ENCODE measurements at places on chromosomes 7 and 10.

- no peak for DNase-seq
These were observed 129.1 kb upstream of the ITGB1 start for GRCh38 chr10:33087152-33087551.

GRCh38 chr10:14022954-14023672 is 307.6 kb downstream of the FRMD4A start:
- no peak for DNase-seq

GRCh38 chr10:131729361-131729760 is 171.4 kb upstream of the PPP2R2D start:
- no peak for DNase-seq

- DNase-seq: peak; percentile 68
These were observed 8.9 kb downstream of the ANXA11 start for GRCh38 chr10:80196270-80196949.

- no peak for DNase-seq
These were observed 36.0 kb upstream of the FRMD4A start for GRCh38 chr10:14366760-14367159.

DNA sequence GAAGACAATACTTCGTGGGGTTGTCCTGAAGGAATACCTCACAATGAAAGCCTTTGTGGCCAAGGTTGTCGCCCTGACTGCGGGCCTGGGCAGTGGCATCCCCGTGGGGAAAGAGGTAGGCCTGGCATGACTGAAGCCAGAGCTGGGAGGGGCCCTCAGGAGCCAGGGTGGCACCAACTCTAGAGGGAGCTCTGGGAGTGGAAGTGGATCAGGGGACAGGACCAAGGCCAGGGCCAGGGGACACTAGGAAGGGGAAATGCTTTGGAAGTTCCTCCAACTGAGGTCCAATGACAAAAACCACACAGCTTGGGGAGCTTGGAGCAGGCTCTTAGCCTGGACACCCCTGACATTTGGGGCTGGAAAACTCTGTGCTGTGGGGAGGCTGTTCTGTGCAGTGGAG is 5.8 kb downstream of the CLCN1 start:
- DNase-seq: no peak

DNA sequence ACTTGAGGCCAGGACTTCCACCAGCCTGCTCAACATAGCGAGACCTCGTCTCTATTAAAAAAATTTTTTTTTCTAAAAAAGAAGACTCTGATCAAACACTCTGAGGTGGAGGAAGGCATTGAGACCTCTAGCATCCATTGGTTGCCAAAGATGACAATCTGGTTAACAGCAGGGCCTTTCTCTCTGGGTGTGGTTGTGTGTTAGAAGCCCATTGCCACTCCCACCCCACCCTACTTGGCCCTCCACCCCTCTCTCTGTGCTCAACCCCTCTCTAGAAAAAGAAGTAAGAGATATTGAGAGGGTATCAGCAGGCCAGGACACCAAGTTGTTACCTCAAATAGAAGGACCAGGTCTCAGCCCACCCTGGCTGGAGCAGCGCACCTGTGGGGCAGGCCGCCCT is 57.4 kb upstream of the MXI1 start:
- DNase-seq: no peak

GRCh38 chr7:78326189-78326588 is 527.6 kb downstream of the PHTF2 start:
- DNase-seq: no peak

GRCh38 chr10:36097696-36098095 is 455.6 kb upstream of the FZD8 start:
- no peak for DNase-seq

DNA sequence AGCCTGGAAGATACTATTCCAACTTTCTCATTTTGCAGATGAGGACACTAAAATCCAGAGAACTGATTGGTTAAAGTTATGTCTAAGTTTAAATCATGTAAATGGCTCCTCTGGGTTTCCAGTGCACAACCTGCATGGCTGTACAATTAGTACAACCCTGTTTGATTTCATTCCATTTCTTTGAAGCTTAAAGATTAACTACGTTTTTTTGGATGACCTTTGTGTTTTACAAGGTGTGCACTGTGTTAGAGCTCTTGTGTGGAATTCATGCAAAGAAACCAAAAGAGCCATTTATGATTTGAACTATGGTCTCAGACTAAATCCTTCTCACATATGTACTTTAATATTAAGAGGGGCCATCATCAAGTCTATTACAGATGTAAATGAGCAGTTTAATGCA is 149.5 kb downstream of the TMEM168 start:
- no peak for DNase-seq

DNA sequence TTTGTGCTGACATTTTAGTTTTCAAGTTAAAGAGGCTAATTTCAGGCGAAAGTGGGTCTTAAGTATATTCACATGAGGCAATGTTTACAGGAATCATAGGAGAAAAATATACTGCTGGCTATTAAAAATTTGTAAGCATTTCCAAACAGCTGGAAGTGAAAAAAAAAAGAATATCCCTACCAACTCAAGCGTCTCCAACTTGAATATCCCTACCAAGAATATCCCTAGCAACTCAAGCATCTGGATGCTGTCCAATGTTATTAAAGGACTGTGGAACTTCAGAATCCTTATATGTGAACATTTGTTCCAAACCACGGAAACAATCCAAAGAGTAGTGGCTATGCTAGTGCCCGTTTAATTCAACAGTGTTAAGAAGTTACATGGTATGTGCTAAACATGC is 1303.0 kb downstream of the GATA3 start:
- DNase-seq: no peak

GRCh38 chr10:101611096-101611905 is 23.2 kb downstream of the DPCD start:
- no peak for DNase-seq

GRCh38 chr7:88758381-88759229 is 895 bp upstream of the ZNF804B start:
- DNase-seq: peak; percentile 45

DNA sequence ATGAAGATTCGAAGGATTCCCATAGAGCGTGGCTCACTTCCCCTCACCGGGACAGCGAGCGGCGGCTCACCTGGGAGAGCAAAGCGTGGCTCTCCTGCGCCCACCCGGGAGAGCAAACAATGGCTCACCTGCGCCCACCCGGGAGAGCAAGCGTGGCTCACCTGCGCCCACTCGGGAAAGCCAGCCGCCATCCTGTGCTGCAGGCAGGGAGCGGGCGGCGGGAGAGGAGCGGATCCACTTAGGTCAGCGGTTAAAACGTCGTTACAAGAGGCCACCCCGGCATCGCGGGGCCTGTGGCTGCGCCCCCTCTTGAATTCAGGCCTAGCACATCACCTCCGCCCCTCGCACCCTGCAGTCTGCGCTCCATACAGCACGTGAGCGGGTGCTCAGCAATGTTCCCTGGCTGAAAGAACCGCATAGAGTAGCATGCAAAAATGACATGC is 461 bp upstream of the FIGNL1 start:
- peak; percentile 30 for DNase-seq

DNA sequence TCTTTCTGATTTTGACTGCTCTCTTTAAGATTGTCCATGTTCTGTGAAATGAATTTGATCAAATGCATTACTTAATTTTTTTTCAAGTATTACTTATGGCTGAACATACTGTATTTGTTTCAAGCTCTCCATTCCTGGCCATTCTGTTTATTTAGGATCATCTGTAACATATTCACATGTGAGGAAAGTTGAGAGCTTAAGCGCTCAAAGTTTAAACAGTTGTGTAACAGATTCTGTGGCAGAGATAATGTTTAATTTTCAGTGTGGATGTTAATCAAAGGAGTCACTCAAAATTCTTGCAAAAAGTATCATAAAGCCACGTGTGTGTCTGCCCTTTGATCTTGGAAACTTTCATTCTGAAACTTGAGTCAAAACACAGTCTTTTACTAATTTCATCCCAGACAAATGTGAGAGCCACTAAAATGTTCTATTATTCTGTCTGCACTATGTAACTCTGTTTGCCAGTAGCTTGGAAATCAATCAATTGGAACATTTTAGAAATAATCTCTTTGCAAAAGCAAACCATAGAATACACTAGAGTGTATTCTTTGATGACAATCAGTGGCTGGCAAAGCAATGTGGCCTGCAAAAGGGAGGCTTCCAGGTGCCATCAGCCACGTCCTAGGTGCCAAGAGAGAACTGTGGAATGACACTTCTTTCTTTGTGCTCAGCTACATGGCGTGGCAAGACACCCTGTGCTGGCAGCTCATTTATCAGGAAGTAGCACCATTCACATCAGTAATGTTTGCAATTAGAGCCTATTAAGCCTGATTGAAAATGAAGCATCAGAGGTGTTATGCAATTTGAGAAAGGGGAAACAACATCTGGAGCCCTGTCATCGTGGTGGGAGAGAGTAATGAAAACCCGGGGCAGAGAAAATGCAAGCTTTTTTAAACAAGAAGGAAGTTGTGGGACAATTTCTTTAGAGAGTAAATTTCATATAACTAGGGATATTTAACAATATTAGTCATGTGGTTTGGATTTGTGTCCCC is 40.9 kb downstream of the ARL5B start:
- DNase-seq: no peak

GRCh38 chr10:26507441-26507840 is 69.3 kb downstream of the APBB1IP start:
- no peak for DNase-seq

- no peak for DNase-seq
These were observed 273.8 kb downstream of the AUTS2 start for GRCh38 chr7:69871886-69872569.

DNA sequence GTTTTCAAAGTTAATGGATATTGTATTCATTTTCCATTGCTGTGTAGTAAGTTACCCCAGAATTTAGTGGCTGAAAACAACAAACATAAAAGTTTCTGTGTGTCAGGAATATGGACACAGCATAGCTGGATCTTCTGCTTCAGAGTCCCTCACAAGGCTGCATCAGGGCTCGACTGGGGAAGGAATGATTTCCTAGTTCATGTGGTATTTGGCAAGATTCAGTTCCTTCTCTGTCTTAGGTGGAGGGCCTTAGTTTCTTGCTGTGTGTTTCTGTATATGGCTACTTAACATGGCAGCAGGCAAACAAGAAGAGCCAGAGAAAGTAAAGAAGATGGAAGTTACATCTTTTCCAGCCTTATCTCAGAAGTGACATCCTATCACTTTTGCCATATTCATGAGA is 51.1 kb downstream of the TPST1 start:
- no peak for DNase-seq

GRCh38 chr7:110922906-110923305 is 168.0 kb upstream of the LRRN3 start:
- DNase-seq: no peak

DNA sequence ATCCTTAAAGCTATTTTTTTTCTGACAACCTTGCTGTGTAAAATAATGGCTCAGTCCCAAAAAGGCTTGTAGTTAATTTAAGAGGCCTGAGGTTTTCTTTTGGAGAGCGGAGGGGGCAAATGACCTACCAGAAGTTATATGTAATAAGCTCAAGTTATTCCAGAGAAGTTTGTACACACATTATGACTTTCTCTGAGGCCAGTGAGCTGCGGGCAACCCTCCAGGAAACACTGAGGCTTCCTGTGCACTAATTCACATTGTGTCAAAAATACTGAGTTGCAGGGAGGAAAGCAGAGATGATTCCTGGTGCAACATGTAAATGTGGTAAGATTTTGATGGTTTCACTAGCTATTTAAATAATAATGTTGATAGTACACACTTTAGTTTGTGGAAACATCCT is 188.6 kb downstream of the DIP2C start:
- no peak for DNase-seq

DNA sequence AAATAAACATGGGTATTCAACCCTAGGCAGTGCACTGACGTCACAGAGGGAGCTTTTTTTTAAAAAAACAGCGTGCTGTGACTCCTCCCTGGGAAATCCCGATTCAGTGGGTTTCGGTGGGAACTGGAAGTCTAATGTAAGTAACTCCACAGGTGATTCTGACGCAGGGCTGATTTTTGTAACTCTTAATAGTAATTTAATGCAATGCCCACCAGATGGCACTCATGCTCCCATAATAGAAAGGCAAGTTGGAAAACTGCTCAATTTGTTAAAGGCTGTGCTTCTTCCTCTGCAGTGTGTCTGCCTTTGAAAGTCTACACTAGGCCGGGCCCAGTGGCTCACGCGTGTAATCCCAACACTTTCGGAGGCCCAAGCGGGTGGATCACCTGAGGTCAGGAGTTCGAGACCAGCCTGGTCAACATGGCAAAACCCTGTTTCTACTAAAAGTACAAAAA is 10.9 kb upstream of the RSU1 start:
- peak; percentile 29 for DNase-seq

GRCh38 chr7:56287429-56288138 is 171.4 kb upstream of the NUPR2 start:
- no peak for DNase-seq

GRCh38 chr7:155399577-155399976 is 58.4 kb upstream of the EN2 start:
- no peak for DNase-seq

DNA sequence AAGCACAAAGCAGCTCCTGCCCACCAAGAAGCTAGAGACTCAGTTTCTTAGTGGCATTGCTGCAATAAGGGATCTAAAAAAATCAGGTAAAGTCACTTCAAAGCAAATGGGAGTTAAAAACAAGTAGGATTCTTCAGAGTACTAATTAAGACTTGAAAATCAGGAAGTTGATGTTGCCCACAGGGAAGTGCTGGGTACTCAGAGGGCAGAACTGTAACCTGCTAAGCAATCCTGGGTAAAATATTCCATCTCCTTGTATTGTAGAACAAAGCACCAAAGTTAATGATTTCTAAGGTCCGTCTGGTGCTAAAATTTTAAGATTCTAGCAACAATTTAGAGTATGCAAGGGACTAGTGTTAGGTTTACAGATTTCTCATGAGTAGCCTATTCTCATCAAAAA is 8.3 kb downstream of the PEX1 start:
- no peak for DNase-seq

DNA sequence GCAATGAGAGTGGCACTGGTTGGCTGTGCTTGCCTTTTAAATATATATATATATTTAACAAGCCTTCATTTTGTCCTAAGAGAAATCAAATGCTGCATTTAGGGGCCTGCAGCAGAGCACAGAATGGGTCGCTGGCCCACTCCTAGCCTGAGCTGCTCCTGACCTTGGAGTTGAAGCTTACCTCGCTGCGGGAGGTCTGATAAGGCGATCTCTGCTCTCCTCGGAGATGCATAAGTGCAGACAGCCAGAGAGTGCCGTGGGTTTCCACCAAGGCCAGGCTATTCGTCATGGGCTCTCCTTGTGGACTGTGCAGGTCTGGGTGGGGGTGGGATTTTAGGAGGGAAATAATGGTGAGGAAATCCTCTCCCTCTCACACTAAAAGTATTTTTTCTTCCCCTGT is 99.5 kb upstream of the IKZF1 start:
- DNase-seq: no peak

DNA sequence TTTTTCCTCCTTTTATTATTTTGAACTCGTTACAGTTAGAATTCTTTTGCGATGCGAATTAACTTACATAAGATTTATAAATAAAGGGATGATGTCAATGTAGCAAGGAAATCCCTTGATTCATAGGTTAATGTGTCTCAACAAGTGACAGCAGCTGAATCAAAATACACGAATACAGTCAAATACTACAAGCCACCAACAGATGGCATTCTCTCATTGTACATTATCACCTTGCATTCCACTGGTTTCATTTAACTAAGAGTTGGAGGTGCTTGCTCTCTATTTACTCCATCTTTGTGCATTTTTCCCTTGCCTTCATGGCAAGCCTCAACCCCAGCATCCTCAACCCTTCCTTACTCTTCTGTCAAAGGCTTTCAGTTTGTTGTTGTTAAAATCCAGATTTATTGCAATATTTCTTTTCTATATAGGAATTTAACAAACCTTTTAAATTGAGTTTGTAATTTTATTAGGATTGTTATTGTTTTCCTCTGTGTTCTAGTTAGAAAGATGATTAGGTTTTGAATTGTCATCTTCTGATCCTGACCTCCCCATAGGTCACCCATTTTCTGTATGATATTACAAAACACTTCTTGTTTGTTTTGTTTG is 78.3 kb downstream of the SLC25A40 start:
- peak; percentile 18 for DNase-seq
